Esophagus muscularis mucosa (tissue), 4 donors: ENCODE measurements at places on chromosomes 3 and 15.
A peak's percentile ranks its signal among the peaks of the same experiment; 100 is the strongest.

DNA sequence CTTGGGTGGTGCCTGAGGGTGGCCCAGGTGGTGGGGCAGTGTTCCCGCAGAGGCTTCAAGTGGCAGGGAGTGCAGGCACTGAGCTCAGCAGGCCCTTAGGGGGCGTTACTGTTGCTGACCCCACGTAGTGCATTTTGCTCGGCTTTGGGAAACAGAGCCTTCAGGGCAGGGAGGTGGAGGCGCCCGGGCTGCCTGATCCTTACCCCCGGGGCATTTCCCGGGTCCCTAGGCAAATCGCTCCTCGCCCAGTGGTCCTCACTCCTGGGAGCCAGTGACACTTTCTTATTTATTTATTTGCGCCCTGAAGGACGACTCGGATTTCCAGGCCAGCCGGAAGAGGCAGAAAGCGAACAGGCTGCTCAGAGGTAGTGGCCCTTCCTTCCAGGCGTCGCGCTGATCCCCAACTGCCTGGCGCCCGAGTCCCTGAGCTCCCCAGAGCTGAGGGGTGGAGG lies 10.1 kb upstream of the FOXB1 start:
- DNase-seq, result no peak

DNA sequence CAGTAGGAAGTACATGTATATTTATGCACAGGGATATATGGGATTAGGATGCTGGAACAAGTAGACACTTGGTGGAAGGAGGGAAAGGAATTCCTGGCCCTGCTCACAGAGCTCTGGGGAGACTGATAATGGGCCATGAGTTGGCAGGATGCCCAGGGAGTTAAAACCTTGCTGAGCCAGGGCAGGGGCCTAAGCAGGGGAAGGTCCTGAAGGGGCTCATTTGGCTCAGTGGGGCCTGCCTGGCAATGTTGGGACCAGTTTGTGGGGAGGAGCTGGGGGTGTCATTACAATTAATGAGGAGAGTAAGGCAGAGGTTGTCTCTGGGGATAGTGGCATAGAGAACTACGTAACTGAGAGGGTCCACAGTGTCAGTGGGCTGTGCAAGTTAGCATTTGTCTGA lies 124.2 kb upstream of the ADPGK start:
- no peak for DNase-seq

GRCh38 chr3:147472846-147473245 lies 63.7 kb downstream of the ZIC1 start:
- DNase-seq, result no peak

DNA sequence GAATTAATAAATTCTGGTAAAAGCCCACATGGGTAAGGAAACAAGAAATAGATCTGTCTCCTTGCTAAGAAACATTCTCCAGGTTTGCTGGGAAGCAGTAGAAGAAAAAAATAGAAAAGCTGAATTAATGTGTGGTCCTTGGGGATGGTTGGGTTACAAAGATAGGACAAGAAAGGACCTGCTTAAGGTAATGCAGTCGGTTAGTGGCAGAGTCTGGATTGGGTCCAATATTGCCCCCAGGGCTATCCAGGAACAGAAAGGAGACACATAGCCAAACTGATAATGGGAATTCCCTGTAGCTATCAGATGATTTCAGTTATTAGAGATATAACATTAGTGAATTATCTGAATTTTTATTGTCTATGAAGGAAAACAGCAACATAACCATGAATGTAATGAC lies 584.3 kb downstream of the ROBO1 start:
- no peak for DNase-seq

- DNase-seq, result no peak
Measured at GRCh38 chr3:14780927-14781507, 37.7 kb upstream of the FGD5 start.

GRCh38 chr3:16350597-16351318 lies 85.7 kb downstream of the OXNAD1 start:
- DNase-seq, result no peak

- no peak for DNase-seq
Measured at GRCh38 chr3:183116025-183116614, 16.8 kb upstream of the MCCC1 start.

DNA sequence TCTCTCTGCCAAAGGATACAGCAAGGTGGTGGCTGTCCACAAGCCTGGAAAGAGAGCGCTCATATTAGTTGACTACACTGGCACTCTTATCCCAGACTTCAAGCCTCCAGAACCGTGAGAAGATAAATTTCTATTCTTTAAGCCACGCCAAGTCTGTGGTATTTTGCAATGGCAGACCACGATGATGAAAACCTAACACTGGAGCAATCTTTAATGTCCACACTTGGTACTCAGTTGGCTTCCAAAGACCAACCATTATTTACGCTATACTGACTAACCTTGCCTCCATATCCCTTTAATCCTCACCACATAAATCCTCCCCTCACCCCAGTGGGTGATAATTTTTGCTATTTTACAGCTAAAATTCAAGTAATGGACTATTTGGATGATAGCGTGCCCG lies 16.9 kb upstream of the LACTB start:
- no peak for DNase-seq

DNA sequence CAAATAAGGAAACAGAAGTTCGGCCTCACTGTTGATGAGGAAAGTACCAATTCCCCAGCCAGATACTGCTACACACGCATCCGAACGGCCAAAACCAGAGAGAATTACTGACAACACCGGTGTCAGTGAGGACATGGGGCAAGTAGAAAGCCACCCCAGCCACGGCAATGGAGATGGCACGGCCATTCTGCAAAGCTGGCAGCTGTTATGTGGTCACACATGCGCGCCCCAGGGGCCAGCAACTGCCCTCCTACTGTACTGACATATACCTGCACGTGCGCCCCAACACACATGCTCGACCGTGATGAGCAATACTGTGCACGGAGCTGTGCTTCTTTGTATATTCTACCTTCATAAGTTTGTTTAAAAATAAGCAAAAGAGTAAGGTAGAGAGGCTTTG lies 217.4 kb downstream of the ADAMTS17 start:
- DNase-seq, result no peak

GRCh38 chr3:126180477-126181397 lies at the start of gene ALDH1L1:
Gene ALDH1L1 (minus strand): TSS chr3:126180586. CDS start chr3:126160979, 19,607 bp downstream.
- peak; percentile 96 for DNase-seq

DNA sequence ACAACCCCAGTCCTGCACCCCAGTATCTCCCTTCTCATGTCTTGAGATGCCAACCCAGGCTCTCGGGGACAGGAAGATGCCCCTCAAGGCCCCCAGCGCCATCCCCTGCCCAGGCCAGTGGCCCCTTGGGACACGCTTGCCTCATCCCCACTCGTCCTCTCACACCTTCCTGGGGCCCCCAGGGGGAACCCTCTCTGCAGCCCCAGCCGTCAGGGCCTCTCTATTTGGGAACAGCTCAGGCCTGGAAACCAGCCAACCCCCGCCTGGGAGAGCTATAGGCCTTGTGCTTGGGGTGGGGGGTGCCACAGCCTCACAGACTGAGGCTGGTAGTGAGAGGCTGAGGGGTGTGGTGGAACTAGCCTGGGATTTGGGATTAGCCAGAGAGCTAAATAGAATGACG lies 7.8 kb downstream of the LINGO1 start:
- DNase-seq, result no peak

- DNase-seq, result no peak
Measured at GRCh38 chr3:128804017-128804810, 75.2 kb upstream of the ACAD9 start.

DNA sequence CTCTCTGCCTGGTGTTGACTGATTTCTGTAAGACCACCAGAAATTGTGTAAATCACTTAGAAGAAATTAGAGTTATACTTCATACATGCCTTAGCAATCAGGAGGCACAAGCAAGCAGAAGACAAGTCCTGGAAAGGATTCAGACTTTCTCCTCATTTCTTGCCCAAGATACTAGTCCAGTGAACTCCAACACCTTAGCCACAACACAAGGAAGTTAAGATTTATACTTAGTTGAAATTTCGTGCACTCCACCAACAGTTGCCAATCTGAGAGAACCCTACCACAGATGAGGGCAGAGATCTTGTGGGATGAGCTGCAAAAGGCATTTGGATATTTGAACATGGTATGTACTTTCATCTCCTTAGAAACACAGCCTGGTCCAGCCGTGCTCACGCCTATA lies 2.3 kb downstream of the P3H2 start:
- no peak for DNase-seq
